ENCODE measurements at places on chromosomes 13 and 19.
A peak's percentile ranks its signal among the peaks of the same experiment; 100 is the strongest.

- no peak for DNase-seq
Observed at GRCh38 chr19:16402041-16402440, 69.7 kb downstream of the EPS15L1 start.

GRCh38 chr13:32497589-32497988 lies 41.0 kb downstream of the N4BP2L2 start:
- no peak for DNase-seq

- DNase-seq: peak; percentile 74
Observed at GRCh38 chr13:93248627-93249047, 22.0 kb downstream of the GPC6 start.

GRCh38 chr19:8461891-8462290 lies 17.1 kb downstream of the HNRNPM start:
- DNase-seq: no peak

- no peak for DNase-seq
Observed at GRCh38 chr19:10173527-10173926, 21.2 kb downstream of the DNMT1 start.

DNA sequence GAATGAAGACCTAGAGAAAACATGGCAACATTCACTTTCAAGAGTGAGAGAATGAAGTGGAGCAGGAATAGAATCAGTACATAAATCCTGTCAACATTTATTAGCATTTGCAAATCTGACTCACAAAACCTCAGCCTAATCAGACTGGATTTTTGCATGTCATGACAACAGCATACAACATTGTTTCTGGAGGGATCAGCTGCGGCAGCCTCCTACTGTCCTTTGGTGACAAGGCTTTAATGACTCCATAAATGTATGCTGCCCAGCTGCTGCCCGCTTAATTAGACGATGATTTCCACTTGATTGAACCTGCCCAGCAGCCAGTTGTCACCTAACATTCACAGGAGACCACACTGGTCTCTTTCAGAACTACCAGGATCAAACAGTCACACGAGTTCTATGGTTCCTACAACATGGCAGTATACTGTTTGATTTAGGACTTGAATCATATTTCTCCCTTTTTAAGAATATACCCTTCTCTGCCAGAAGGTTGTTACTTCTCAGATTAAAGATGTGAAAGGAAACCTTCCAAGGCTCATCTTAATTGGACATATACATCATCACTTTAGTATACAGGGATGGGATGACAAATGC lies 9.3 kb downstream of the EBPL start:
- peak; percentile 32 for DNase-seq

Data from glutamatergic neuron (in vitro differentiated cells).